PC-3 (cell line): ENCODE measurements at places on chromosomes 2 and 18. TPM values are rescaled to one million over a fixed set of nuclear protein-coding genes. Genes with fewer than 3 reads are reported as not detected.

DNA sequence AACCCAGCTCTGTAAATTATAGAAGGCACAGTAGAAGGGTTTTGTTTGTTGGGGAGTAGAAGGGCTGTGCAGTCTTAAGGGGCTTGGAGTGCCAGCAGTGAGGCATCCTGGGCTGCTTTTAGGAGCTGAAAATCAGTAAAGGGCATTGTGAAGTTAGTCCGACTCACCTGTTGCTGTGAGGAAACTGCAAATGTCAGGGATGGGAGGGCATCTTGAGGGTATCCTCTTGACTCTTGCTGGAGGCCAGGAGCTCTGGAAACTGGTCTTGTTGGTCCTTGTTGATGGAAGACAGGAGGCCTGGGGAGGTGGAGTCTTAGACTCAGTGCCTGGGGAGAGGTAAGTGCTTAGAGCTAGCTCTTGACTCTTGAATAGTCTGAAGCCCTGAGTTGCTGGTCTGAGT is 14.1 kb downstream of the CEP192 start:
- H3K27me3 ChIP-seq, result no peaks in the 10 kb centered on the region
- no peaks in the 10 kb centered on the region for H3K4me1 ChIP-seq
- H3K4me3 ChIP-seq, result no peak overlapping the region
- peaks cover 52% of the 10 kb centered on the region for H3K36me3 ChIP-seq
- no peak overlapping the region for H3K27ac ChIP-seq

GRCh38 chr2:174184915-174185314 is 63.4 kb downstream of the OLA1 start:
- H3K4me1 ChIP-seq, result no peaks in the 10 kb centered on the region; the same call in 1 of the 2 replicates
- H3K4me3 ChIP-seq, result no peak overlapping the region
- peaks cover 3% of the 10 kb centered on the region; the same call in 1 of the 2 replicates for H3K36me3 ChIP-seq
- no peak overlapping the region for H3K27ac ChIP-seq

GRCh38 chr2:156986339-156986988 is 271.0 kb upstream of the GALNT5 start:
- no peaks in the 10 kb centered on the region for H3K36me3 ChIP-seq
- no peaks in the 10 kb centered on the region; the same call in 1 of the 2 replicates for H3K4me1 ChIP-seq
- no peak overlapping the region for H3K27ac ChIP-seq
- H3K27me3 ChIP-seq, result no peaks in the 10 kb centered on the region
- peak; percentile 7 for DNase-seq
- no peak overlapping the region for H3K4me3 ChIP-seq

Gene EFR3B
- 4.6 and 7.9 TPM in 2 replicates for total RNA-seq

- no peaks in the 10 kb centered on the region for H3K36me3 ChIP-seq
- peak; percentile 22 for DNase-seq
- no peak overlapping the region for H3K4me3 ChIP-seq
- H3K27ac ChIP-seq, result no peak overlapping the region
- H3K27me3 ChIP-seq, result no peaks in the 10 kb centered on the region
These were observed 322.1 kb downstream of the LRRTM1 start for GRCh38 chr2:79982445-79982844.

DNA sequence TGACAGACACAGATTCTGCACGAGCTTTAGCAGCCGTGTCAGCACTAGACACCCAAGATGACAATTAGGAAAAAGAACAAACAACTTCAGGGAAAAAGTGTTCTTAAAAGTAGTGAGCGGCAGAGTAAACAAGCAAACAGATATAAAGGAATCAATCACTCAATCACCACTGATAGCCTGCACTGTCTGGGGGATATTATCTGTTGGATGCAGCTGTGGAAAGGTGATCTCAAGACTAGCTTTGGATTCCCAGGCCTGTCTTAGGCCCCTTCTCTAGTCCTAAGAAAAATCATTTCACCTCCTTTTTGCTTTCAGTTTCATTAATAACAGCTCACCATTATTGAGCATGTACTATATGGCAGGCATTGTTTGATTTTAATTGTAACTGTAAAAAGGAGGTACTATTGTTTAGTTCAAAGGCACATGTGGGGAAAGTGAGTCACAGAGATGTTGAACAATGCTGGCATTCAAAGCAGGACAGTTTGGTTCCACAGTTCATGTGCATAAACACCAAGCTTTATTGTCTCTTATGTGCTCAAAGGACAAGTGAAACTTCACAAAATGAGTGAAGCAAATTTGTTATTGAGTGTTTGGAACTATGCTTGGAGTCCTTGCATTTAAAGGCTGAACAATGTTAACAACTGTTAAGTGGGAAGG is 147.3 kb upstream of the TCF4 start:
- no peaks in the 10 kb centered on the region for H3K27me3 ChIP-seq
- no peaks in the 10 kb centered on the region for H3K36me3 ChIP-seq
- DNase-seq, result no peak
- H3K27ac ChIP-seq, result no peak overlapping the region

Gene CFC1
- total RNA-seq, result not detected in 2 replicates

GRCh38 chr2:46142546-46143428 is 154.4 kb upstream of the EPAS1 start:
- H3K4me1 ChIP-seq, result peaks cover 16% of the 10 kb centered on the region
- no peaks in the 10 kb centered on the region for H3K36me3 ChIP-seq
- H3K27me3 ChIP-seq, result no peaks in the 10 kb centered on the region
- no peak overlapping the region for H3K27ac ChIP-seq

DNA sequence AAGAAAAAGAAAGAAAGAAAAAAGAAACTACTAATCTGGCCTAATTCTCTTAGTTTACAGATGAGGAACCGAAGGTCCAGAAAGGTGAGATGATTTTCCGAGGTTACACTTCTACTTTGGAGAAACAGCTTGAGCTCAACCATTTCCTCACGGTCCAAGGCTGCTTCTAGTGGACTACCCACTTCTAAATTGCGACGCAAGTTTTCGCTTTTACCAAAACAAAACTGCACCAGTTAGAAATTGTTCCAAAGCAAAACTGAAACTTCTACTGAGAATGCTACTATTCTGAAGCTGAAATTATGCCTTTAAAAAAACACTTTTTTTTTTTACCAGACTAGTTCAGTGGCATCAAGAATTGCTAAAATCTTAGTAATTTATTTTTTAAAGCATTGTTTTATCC is 101.6 kb downstream of the INO80D start:
- no peak overlapping the region for H3K27ac ChIP-seq
- DNase-seq, result no peak
- no peaks in the 10 kb centered on the region for H3K4me1 ChIP-seq
- H3K36me3 ChIP-seq, result no peaks in the 10 kb centered on the region

Gene LOXHD1
- total RNA-seq, result not detected in 2 replicates

DNA sequence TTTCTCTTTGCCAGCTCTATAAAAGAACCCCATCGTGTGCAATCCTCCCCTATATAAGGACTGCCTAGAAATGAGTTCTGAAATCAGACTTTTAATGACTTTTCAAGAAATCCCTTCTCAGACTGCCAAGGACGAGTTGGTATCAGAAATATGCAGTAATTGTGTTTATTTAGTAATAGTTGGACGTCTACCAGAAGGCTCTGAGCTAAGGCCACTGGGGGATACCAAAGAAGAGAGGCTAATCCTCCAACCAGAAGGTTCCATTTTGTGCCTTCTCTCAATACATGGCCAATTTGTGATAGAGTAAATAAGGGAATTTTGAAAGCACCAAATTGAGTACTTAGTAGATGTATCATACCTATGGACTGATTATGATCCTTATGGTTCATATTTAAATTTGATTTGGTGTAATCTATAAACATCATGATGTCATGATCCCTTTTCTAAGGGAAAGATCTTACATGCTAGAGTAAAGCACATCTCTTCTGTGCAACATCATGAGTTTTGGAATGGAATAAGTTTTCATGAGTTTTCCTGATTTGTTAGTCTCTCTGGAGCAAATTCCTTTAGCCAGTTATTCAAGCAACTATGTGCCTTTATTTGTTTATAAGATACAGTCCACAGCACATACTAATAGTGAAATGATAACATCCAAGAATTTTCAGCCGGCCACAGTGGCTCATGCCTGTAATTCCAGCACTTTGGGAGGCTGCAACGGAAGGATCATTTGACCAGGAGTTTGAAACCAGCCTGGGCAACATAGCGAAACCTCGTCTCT is 82.2 kb upstream of the LTBP1 start:
- H3K27ac ChIP-seq, result no peak overlapping the region
- H3K36me3 ChIP-seq, result no peaks in the 10 kb centered on the region

- no peak overlapping the region for H3K27ac ChIP-seq
- H3K4me1 ChIP-seq, result peaks cover 15% of the 10 kb centered on the region
- H3K27me3 ChIP-seq, result no peaks in the 10 kb centered on the region
- H3K4me3 ChIP-seq, result no peak overlapping the region
- peaks cover 28% of the 10 kb centered on the region for H3K36me3 ChIP-seq
- no peak for DNase-seq
These were observed 2.9 kb downstream of the DNPEP start for GRCh38 chr2:219384859-219385258.

Gene EGR4
- not detected in 2 replicates for total RNA-seq

- no peaks in the 10 kb centered on the region for H3K36me3 ChIP-seq
- H3K27me3 ChIP-seq, result no peaks in the 10 kb centered on the region
- no peak for DNase-seq
- H3K4me3 ChIP-seq, result no peak overlapping the region
These were observed 95.4 kb downstream of the HNMT start for GRCh38 chr2:138059487-138060300.

- peaks cover 47% of the 10 kb centered on the region for H3K4me1 ChIP-seq
- H3K27ac ChIP-seq, result peak overlapping the region; percentile 91
- DNase-seq, result peak; percentile 74
These were observed 4.6 kb upstream of the UGT1A5 start for GRCh38 chr2:233707940-233708644.

Gene SPR
- 69.4 and 88.6 TPM in 2 replicates for total RNA-seq

DNA sequence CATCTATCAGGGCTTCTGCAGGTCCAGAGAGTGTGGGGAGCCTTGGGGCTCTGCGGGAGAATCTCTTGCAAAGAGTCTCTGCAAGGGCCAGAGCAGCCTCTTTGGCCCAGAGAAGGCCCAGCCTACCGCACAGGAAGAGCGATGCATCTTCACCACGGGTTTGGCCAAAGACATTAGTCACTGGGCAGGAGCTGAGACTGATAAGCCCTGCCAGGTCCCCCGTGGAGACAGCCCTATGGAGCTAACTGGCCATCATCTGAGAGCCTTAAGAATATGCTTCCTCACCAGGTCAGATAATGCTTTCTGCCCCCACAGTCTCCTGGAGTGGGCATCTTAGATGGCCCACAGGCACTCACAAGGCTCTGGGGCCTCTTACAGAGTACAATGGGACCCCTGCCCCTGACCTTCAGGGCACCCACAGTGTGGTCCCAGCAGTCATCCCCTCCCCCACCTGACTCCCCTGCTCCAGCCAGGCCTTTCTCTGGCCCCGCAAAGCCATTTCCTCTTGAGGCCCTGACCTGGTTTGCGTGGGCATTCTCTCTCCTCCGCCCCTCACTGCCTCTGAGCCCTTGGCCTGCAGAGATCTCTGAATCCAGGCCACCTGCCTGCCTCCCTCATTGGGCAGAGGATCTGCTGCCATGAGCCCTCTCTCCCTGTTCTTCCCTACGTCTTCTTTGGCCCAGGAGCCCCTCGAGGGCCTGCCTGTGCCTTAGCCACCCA is 31.9 kb upstream of the MAPRE3 start:
- H3K4me3 ChIP-seq, result no peak overlapping the region
- H3K27ac ChIP-seq, result no peak overlapping the region
- no peaks in the 10 kb centered on the region for H3K36me3 ChIP-seq
- H3K4me1 ChIP-seq, result peaks cover 5% of the 10 kb centered on the region; the same call in 1 of the 2 replicates

Gene ALK
- 0.81 and 0.87 TPM in 2 replicates for total RNA-seq

DNA sequence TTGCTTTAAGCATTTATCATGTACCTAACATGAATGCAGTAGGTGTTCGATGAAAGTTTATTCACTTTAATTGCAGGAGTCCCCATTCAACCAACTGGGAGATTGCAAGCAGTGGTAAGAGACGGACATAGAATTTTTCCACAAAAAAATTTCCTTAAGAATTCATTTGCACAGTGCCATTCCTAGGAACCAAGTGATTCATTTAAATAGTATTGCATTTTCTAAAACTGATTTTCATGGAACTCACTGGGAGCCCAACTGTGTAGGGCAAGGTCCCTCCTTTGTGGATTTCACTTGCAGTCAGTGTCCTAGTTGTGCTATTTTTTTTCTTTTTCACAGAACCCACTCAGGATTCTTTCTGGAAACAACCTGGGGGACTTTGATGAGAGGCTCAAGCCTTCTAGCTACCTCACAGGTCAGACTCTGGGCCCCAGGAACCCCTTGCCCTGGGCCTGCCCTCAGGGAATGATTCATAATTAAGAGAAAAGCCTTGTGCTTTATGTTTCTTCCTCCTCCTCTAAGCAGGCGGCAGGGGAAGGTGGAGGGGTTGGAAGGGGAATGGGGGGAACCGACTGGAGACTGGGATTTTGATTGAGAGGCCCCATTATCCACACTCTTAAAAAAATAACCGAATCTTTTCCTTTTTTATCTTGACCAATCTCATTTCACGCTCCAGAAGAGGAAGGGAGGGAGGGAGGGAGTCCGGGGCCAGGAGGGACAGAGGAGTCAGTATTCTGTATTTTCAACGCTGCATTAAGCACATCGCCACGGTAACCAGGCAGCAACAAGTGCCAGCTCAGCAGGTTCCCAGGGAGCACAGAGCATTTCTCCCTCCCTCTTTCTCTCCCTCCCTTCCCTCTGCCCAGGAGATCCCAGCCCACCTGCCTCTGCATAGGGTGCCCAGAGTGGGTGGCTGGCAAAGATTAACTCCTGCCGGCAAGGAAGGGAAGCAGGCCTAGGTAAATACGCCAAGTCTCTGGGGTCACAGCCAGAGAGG is 51.8 kb downstream of the PSD4 start:
- no peaks in the 10 kb centered on the region for H3K4me1 ChIP-seq
- H3K4me3 ChIP-seq, result no peak overlapping the region
- no peaks in the 10 kb centered on the region for H3K27me3 ChIP-seq
- DNase-seq, result no peak
- H3K27ac ChIP-seq, result no peak overlapping the region
- H3K36me3 ChIP-seq, result no peaks in the 10 kb centered on the region

Gene EN1
- total RNA-seq, result 2.3 and 3.2 TPM in 2 replicates

DNA sequence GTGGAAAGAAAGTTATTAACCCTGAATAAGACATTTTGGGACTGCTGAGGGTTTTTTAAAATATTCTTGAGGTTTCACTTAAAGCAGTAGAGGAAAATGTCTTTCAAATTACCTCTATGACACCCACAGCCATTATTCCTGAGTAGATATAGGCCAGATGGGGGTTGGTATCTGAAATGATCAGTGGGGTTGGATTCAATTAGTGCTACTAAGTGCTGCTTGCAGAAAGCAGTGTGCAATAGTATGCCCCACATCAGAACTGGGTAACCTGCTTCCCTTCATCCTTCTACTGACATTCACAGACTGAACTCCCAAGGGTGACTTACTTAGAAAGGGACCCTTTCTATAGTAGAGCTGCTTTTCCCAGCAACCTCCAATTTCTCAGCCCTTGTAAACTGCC is 7.3 kb upstream of the ETAA1 start:
- DNase-seq, result no peak
- no peaks in the 10 kb centered on the region for H3K27me3 ChIP-seq
- no peaks in the 10 kb centered on the region for H3K36me3 ChIP-seq
- no peak overlapping the region for H3K4me3 ChIP-seq

Gene CCL20
- total RNA-seq, result 1.7 and 1.8 TPM in 2 replicates

GRCh38 chr2:188604579-188604978 is 312.9 kb downstream of the GULP1 start:
- H3K27me3 ChIP-seq, result no peaks in the 10 kb centered on the region
- no peaks in the 10 kb centered on the region for H3K4me1 ChIP-seq

Gene REG1A
- total RNA-seq, result not detected in 2 replicates
